ENCODE measurements at places on chromosomes 7 and 10.

DNA sequence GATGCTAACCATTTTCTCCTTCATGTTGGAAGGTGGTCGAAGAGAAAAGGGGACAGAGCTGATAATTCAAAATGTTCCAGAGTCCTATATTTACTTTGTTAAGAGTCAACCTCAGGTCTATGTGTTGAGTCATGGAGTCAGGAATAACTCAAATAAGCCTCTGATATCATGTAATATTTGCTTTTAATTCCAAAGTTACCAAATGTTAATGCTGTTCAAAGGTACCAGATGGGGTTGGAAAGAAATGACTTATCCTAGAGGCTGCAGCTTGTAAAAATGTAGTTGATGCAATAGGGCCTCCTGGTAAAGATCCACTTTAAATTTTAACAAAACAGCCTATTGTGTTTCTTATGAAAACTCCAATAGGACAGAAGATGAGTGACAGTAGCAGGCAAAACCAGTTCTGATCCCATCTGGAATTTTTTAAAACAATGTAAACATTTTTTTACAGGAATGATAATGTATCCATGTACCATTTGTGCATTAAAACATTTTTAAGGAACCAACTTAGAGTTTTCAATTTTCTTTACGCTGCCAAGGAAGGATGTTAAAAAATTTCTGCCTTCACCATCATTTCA, 218.2 kb downstream of the ANK3 start:
- DNase-seq: no peak

- no peak for DNase-seq
Measured at GRCh38 chr10:88826388-88826787, 23.9 kb downstream of the LIPM start.

DNA sequence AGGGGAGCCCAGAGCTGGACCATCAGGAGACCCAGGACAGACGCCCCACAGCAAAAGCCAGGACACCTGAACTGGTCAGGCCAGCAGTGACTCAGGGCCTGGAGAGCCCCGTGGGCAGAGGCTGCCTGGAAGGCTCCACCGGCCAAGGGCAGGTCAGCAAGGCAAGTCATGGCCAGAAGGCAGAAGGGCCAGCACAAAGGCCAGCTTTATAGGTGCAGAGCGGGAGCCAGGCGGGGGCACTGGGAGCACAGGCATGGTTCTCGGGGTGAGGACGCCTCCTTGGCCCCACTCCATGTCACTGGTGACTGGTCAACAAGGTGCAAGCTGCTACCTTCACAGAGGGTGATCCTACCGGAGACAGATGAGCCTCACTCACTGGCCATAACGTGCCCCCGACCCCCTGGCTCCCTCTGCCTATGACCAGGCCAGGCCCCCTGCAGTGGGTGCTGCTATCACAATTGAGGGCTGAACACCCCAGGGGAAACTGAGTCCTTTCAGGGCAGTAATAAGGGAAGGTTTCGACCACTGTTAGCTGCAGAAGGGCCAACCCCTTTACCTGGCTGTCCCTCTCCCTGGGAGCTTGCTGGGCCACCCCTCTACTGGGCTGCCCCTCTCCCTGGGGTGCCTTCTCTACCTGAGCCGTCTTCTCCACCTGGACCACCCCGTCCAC, 317.4 kb downstream of the PTPRN2 start:
- DNase-seq: no peak

DNA sequence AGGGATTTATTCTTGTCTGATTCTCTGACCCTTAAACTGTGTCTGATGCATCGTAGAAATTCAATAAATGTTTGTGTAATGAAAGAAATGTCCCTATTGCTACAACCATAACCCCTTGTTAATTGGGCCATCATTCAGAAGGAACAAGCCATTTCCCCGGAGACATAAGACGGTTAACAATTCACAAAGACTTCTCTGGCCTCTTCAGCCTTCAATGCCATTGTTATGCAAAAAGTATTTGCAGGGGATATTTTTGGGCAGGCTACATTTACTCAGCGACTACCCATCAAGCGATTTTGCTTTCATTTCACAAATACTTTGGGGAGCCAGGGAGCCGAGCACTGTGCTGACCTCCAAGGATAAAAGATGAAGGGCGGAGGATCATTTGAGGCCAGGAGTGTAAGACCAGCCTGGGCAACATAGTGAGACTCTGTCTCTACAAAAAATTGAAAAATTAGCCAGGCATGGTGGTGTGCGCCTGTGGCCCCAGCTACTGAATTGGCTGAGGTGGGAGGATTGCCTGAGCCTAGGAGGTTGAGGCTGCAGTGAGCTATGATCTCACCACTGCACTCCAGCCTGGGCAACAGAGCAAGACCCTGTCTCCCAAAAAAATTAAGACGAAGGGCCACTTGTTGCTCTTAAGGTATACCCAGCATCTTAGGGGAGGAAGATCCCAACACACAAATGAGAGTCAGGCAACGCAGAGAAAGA, 20.0 kb upstream of the SDK1 start:
- no peak for DNase-seq

DNA sequence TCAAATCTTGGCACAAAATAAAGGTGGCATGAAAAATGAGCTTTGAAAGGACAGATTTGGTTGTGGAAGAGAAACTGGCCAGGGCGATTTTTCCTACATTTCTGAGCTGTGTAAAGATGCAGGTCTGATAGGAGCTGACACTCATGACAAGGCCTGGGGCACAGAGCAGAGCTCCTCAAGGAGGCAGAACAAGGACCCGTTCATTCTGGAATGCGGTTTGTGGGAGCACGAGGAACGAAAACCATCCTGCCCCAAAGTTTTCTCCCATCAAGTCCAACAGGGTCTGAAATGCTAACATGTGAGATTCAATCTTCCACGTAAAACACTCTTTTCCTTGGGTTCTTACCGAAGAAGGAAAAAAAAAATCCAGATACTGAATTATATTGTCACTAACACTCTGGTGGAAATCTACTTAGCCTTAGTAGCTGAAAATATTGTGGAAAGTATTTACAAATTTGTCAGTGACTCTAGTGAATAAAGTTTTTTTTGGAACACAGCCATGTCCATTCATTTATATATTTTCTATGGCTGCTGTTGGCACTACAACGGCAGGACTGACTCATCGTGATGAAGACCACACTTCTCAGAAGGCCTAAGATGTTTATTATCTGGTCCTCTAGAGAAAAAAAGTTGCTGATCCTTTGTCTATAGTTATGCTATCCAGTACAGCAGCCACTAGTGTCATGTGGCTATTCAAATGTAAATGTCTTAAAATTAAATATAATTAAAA, 215.7 kb downstream of the BAMBI start:
- no peak for DNase-seq

DNA sequence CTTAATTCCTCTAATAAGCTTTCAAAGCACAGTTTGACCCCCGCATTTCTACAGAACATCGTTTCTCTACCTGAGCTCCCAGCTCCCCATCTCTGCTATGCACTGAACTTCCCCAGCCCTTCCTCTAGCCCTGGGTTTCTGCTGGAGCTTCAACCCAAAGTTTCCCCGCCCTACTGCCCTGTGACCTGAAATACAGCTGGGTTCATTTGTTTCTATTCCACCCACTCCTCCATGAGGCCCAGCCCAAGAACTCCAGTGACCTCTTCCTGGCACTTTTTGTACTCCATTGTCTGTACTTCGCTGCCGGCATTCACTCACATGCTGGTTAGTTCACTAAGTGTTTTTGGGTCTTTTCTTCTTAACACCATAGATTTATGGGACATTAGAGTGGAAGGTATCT, 35.8 kb downstream of the ADRB1 start:
- DNase-seq: no peak

DNA sequence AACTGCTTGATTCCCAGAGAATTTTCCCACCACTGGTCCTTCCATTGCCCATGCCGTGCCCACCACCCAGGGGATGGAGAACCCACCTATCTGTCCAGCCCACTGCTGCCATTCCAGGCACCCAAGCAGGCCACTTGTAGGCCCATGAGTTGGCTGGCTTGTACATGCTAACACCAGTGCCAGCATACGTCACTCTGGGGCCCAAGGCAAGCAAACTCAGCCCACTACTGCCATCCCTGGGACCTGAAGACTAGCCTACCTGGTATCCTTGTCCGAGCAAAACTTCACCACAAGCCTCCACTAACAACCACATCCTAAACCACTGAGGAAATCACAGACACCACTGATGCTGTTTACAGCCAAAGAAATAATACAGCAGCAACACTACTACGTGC, 44.7 kb upstream of the CDK6 start:
- no peak for DNase-seq

- DNase-seq: no peak
Measured at GRCh38 chr10:113177156-113177935, 227.3 kb downstream of the TCF7L2 start.

DNA sequence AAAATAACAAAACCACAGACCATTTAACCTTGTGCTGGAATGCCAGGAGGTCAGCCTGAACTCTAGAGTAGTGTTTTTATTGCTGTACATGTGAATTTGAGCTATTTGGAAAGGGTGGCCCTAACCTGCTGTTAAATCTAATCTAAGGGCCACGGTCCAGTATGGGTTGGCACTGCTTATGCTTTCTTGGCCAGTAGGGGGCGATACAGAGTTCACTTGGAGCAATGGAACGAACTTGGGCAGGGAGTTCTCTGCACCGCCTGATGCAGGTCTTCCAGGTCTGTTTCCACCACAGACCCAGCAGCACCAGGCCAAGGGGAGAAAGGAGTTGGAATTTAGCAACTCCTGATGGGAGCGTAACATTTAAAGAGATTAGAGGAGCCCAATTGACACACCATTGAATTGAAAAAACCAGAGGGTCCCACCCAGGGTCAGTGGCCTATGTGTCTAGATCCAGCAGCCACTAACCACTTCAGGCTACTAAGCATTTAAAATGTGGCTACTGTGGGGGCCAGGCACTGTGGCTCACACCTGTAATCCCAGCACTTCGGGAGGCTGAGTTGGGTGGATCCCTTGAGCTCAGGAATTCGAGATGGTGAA, 75.7 kb upstream of the EFCAB10 start:
- peak; percentile 51 for DNase-seq

DNA sequence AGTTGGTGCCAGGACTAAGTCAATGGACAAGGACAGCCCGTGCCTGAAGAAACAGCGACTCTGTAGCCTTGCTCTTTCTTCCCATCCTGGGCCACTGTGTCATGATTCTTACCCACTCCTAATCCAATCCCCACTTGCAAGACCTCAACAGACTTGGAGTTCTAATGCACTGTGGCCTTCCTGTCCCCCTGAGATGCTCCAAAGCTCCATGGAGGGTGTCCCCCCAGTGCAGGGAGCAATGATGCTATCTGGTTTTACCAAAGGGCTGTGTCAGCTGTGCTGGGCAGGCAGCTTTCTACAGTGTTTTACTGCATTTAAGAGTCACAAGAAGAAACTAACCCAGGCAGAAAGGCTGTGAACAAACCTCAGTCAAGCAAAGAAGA, 108.1 kb downstream of the PRKAG2 start:
- no peak for DNase-seq

GRCh38 chr7:105196473-105196872, 182.5 kb downstream of the KMT2E start:
- no peak for DNase-seq

- no peak for DNase-seq
Measured at GRCh38 chr7:137943132-137943551, 58.7 kb downstream of the CREB3L2 start.

DNA sequence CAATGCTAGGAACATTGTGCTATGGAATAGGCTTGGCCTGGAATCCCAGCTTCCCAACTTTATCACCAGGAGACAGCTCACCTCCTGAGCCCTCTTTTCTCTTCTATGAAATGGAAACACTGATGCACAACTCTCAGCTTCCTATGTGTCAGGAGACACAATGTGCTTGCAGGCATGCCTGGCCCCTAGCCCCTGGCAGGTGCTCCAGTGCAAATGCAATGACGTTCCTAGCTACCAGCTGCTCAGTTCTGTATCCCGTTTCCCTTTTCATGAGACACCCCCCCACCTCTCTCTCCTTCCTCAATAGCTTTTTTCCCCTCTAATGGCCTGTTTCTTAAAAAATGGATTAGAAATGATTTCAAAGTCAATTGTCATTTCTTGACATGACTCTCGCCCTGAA, 30.7 kb downstream of the HABP2 start:
- DNase-seq: no peak

GRCh38 chr7:16695621-16696237, 49.7 kb downstream of the BZW2 start:
- DNase-seq: no peak

DNA sequence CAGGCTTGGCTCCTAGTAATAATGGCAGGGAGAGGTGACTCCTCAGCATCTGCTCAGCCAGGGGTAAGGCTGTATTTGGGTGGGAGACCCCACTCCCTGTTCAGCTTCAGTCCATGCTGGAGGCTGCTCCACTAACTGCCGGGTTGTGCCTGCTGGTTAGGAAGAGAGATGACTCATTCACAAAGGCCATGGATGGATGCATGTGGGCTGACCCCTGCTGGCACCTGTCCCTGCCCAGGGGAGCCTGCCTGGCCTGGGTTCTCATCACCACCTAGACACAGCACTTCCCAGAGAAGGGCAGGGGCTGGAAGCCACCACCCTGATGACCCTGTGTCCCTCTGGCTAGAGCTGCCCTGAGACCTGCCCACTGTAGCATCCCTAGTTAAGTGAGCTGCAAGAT, 59.0 kb downstream of the VSTM4 start:
- no peak for DNase-seq

- DNase-seq: no peak
Measured at GRCh38 chr7:106021151-106022067, 58.3 kb downstream of the CDHR3 start.

GRCh38 chr7:157432957-157433576, 96.3 kb downstream of the DNAJB6 start:
- DNase-seq: peak; percentile 27

- DNase-seq: no peak
Measured at GRCh38 chr7:139180700-139181311, 50.2 kb upstream of the UBN2 start.

- no peak for DNase-seq
Measured at GRCh38 chr7:74272305-74273038, 16.7 kb upstream of the CLIP2 start.

DNA sequence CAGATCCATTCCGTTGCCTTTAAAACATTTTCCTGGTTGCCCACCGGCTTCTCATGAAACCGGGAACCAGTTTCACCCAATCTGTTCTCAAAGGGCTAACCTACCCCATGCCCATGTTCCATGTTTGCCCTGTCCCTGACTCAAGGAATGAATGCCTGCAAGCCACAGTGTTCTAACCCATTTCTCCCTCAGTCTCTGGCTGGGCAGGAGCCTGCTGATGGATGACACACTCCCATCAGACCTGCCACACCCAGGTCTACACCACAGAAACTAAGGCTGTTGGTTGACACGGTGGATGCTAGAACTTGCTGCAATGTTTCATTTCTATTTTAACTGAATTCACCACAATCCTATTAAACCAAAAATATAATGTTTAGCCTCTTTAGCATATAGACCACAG, 15.6 kb downstream of the CLRN3 start:
- DNase-seq: no peak
